ENCODE measurements at places on chromosomes 1 and 21. TPM values are rescaled to one million over a fixed set of nuclear protein-coding genes. Genes with fewer than 3 reads are reported as not detected.

- no peak for DNase-seq
Measured at GRCh38 chr1:41515131-41515678, 30.7 kb upstream of the EDN2 start.

GRCh38 chr21:39180429-39181019 is 2.7 kb downstream of the PSMG1 start:
- DNase-seq, result no peak

DNA sequence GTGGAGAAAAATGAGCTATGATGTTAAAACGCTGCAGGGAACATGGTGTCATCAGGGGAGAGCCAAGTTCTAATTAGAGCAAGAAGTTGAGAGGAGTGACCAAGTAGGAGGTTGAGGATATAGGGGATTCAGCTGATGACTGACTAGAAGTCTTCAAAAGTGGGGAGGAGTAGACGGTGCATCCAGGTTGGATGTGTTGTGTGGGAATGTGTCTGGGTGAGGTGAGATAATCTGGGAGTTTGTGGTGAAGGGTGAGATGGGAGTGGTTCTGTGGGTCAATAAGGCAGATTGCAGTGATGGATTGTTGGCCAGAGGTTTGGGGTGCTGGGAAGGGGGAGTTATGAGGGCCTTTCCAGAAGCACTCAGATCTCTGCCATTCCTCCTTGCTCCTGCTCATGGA is 72.0 kb upstream of the IRF2BP2 start:
- no peak for DNase-seq

- DNase-seq, result no peak
Measured at GRCh38 chr1:6688001-6688400, 13.6 kb downstream of the DNAJC11 start.

- no peak for DNase-seq
Measured at GRCh38 chr1:208533746-208534598, 289.8 kb upstream of the PLXNA2 start.

DNA sequence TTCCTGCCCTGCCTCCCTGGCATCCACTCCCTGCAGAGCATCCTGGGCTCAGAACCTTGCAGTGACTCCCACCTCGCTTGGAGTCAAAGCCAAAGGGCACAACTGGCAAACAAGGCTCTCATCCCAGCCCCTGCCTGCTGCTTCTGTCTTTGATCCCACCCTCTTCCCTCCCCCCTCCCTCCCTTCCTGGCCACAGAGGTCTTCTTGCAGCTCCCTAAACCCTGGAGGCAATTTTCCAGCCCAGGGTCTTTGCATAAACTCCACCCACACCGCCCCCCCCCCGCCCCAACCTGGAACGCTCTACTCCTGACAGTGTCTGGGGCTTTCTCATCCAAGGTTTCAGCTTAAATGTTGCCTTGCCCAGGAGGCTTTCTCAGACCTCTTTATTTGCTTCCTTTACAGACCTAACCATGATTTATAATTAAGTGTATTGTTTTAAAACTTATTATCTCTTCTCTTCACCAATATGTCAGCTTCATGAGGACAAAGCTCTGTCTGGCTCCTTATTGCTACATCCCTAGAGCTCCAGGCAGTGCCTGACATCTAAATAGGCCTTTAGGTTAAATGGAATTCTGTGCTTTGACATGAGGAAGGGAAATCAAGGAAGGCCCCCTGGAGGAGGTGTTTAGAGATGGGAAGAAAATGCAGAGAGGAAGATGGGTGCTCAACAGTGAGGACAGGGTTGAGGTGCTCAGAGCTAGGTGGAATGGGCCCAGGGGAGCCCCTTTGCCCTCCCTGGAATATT is 37.7 kb upstream of the PADI1 start:
- DNase-seq, result no peak

- DNase-seq, result no peak
Measured at GRCh38 chr1:6106321-6106731, 60.6 kb downstream of the KCNAB2 start.

DNA sequence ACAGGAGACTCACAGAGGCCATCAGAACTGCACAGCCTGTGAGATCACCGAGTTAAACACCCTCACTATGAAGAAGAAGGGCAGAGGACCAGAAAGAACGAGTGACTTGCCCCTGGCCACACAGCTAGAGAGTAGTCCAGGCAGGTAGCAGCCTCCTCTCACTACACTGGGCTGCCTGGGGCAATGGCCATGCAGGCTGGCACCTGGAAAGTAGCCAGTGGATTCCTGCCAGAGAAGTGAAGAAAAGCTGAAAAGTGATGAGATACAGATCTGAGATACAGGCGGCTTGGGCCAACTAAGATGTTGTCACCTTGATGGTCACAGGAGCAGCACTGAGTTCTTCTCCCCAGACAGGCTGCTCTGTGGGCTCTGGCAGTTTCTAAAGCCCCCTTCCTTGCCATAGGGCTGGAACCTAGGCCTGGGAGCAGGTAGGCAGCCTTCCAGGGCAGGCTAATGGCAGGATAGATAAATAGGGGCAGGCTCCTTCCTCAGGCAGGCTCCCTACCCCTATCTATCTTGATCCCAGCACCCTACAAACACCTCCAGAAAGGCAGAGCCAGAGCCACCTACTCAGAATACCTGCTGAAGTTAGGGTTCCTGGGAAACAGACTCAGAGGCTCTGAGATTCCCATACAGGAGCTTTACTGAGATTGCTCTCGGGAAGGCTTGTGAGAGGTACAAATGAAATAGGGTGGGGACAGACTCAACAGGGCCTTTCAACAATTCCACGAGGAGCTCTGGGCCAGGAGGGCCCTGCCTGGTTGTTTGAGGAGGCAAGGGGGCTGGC is 106.3 kb downstream of the BEND5 start:
- DNase-seq, result no peak

DNA sequence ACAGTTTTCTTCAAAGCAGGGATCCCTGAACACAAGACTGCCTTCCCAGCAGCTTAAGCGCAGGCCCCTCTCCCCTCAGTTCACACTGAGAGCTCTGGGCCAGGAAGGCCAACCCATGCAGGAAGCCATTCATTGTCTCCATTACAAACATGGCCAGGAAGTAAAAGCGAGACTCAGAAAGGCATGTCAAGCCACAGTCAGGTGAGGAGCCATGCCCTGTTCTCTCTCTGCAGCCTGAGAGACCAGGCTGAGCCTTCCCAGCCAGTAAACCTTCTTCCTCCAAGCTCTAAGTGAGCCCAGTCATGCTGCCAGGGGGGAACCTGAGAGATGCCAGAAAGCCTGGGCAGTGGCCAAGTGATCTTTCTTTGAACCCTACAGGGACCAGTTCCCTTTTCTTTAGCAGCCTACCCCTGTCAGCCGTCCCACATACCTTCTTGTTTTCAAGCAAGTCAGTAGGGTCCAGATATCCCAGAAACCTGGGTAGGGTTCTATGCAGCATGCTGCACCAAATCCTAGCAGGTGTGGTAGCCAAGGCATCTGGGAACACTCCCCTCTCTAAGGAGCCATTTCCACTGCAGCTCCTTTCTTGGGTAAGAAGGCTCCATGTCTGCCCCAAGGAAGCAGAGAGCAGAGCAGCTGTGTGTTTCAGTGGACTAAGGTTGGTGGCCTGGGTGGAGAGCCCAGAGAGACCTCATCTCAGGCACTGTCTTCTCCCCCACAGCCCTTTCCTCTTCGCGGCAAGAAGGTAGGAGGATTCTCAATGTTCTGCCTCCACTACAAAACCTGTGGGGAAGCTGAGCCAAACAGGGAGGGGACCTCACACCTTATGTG is 977 bp downstream of the TRAF3IP3 start:
- no peak for DNase-seq

GRCh38 chr1:84795966-84796600 is 96.9 kb downstream of the LPAR3 start:
- DNase-seq, result no peak

DNA sequence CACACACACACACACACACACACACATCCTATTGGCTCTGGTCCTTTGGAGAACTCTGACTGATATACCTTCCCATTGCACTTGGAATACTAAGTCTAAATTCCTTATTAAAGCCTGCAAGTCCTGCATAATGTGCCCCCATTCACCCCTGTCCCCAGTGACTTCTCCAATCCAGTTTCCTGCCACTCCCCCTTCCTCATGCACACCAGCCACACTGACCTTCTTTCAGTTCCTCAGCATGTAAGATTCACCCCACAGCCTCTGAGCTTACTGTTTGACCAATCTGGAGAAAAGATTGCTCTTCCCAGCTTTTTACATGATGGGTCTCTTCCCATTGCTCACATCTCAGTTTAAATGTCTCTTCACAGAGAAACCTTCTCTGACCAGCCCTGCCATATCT is 146.6 kb downstream of the TBX15 start:
- DNase-seq, result no peak

GRCh38 chr1:24805534-24806301 is 60.5 kb downstream of the CLIC4 start:
- no peak for DNase-seq

- no peak for DNase-seq
Measured at GRCh38 chr1:11898831-11899467, 27.3 kb downstream of the KIAA2013 start.

- no peak for DNase-seq
Measured at GRCh38 chr1:213987422-213987926, 299 bp upstream of the PROX1 start.

GRCh38 chr1:192958871-192959270 is 100.3 kb downstream of the UCHL5 start:
- DNase-seq, result no peak

GRCh38 chr1:235831148-235831547 is 35.6 kb downstream of the LYST start:
- no peak for DNase-seq

GRCh38 chr1:229863651-229864545 is 203.1 kb upstream of the GALNT2 start:
- DNase-seq, result no peak

DNA sequence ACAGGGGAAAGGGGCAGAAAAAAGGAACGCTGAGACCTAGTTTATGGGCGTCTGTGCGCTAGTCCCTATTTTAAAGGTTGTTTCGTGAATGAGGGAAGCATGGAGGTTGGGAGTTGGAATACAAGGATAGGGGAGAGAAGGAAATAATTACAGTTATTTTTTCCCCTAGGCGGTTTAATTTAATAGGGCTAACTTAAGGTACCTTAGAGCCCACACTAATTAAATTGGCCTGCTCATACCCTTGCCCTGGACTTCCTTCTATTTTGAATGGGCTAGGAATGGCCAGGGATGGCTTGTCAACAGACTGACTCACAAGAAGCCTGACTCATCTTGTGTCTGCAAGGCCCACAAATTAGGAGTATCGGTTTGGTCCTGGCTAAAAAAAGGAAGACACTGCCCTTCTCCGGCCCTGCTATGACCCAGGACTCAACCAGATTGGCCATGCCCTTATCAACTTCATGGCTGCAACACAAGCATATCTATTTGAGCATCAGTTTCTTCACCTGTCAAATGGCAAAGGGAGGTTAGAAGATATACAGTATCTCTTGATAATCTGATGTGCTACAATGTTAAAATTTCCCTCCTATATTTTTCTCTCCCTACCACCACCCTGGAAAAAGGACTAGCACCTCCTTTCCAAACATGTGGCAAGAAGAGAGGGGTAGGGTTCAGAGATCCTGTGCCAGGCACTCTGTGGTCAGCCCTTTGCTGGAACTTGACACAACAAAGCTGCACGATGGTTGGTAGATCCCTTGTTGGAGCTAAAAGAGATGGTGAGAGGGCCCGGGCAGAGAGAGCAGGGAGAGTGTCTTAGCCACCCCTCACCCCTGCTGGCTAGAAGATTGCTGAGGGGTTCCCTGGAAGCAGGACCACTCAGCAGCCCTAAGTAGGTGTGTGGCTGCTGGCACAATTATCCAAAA is 2.2 kb upstream of the SSBP3 start:
- no peak for DNase-seq

- DNase-seq, result no peak
Measured at GRCh38 chr1:24251501-24251900, 64.4 kb upstream of the IFNLR1 start.

DNA sequence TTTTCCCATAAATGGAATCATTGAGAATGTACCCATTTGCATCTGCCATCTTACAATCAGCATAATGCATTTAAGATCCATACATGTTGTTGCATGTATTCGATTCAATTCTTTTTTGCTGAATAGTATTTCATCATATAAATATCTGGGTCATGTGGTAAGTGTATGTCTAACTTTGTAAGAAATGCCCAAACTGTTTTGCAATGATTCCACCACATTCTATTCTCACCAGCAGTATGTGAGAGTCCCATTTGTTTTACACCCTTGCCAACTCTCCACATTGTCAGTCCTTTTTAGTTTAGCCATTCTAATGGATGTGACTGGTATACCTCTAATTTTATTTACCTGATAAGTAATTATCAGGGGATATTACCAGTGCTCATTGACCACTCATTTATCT is 115.8 kb upstream of the PBX1 start:
- no peak for DNase-seq

- DNase-seq, result no peak
Measured at GRCh38 chr1:71080230-71080738, 551 bp downstream of the ZRANB2 start.

DNA sequence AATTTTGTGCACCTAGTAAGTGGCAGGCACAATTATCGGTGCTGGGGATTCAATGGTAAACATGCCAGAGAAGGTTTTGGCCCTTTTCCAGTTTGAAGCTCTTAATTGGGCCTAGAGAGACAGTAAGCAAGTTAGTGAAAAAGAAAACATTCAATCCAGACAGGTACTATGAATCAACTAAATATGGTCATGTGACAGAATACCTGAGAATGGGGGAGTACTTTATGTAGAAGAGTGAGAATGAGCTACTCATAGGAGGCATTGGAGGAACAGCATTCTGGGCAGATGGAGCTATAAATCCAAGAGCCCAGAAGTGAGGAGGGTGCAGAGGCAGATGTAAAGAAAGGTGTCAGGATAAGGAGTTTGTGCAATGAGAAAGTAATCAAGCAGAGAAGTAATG is 1017.9 kb downstream of the ADGRL2 start:
- DNase-seq, result no peak

The AADACL4 gene
- 2.0 TPM for polyA plus RNA-seq

The BATF3 gene
- 1.7 TPM for polyA plus RNA-seq

The ZBTB8OS gene
- polyA plus RNA-seq, result 34.8 TPM

The PLEKHN1 gene
- polyA plus RNA-seq, result 0.40 TPM

The LCE1F gene
- polyA plus RNA-seq, result not detected

The EMC1 gene
- polyA plus RNA-seq, result 47.9 TPM

The AMY1C gene
- polyA plus RNA-seq, result not detected

The HHAT gene
- 14.9 TPM for polyA plus RNA-seq

The KLF17 gene
- polyA plus RNA-seq, result not detected

The MED8 gene
- polyA plus RNA-seq, result 35.8 TPM

The LCE1E gene
- not detected for polyA plus RNA-seq

The TAGLN2 gene
- 126 TPM for polyA plus RNA-seq

The NBPF11 gene
- polyA plus RNA-seq, result 27.9 TPM

The INAVA gene
- polyA plus RNA-seq, result 33.9 TPM
